ENCODE measurements at places on chromosomes 2 and 18. TPM values are rescaled to one million over a fixed set of nuclear protein-coding genes. Genes with fewer than 3 reads are reported as not detected.

DNA sequence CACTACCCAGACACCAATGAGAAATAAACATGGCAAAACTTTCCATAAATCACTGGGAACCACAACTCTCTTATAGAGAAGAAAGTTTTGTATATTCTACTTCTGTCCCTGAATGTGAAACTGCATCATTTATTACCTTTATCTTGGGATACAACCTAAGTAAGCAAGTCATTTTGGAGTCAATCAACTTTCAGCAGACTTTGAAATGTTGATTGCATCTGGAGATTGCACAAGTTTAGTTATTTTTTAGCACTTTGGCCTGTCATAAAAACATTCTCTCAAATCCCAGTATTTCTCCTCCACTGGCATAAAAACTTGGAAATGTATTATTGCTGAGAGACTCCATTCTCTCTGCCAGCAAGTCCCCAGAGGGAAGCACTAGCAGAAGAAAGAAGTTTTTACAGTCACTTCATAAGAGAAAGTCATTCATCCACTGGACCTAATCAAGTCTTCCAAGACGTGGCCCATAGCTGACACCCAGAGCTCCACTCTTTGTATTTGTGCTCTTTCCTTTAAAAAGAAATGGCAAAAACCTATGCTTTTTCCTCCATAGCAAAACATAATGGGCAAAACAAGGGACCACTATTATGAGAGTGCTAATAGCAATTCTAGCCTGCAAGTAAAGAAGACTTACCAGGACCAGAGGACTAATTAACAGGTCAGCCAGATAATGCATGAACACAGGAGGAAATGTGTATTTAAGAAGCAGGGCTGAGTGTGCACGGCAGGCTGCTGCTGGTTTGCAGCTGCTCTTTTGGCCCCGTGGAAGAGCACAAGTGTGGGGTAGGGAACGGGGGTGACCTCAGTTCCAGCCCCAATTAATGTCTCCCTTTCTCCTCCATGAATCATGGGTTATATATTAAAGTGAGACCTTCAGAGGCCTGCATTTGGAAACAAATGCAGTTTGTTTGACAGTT, 171.5 kb downstream of the INO80D start:
- DNase-seq = no peak

GRCh38 chr18:58863539-58864145, 1.0 kb upstream of the ZNF532 start:
- no peak for DNase-seq

GRCh38 chr2:42361728-42362283, 789 bp upstream of the COX7A2L start:
- no peak for DNase-seq

GRCh38 chr2:185643434-185643833, 95.2 kb upstream of the FSIP2 start:
- no peak for DNase-seq

DNA sequence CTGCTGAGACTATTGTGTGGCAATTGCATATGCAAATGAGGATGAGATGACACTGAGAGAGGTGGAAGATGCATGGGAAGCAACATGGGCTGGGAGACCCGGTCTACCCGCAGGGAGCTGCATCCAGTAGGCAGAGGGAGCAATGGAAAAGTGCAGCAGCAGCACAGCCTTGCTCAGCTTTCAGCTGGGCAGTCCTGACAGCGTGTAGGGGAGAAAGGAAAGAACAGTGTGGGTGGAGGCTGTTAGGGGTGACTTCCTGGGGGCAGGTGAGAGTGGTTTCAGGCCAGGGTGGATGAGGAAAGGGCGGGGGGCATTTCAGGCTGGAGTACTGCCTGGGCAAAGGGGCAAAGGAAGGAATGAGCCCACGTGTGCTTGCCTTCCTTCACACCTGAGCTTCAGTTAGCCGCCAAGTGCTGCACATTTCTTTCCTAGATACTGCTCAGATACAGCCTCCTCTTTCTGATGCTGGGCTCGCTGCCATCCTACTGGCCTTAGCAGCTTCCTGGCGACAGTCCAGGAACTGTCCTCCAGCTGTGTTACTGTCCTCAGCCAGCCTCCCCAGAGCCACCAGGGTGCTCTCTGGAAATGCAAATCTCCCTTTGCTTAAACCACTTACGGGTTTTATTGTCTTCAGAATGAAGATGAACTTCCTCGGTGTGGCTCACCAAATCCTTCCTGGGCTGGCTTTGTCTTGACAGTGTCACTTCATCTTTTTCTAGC, 276.3 kb downstream of the TSN start:
- no peak for DNase-seq

SERPINB13 gene
- total RNA-seq = not detected

THSD7B gene
- not detected for total RNA-seq

REG3G gene
- not detected for total RNA-seq

EFR3B gene
- 0.27 TPM for total RNA-seq

ACMSD gene
- not detected for total RNA-seq

ZNF236 gene
- total RNA-seq = 20.7 TPM

TSPYL6 gene
- under 0.01 TPM for total RNA-seq

All from hematopoietic multipotent progenitor cell (in vitro differentiated cells).